ENCODE measurements at places on chromosomes 11 and 22. TPM values are rescaled to one million over a fixed set of nuclear protein-coding genes. Genes with fewer than 3 reads are reported as not detected.

DNA sequence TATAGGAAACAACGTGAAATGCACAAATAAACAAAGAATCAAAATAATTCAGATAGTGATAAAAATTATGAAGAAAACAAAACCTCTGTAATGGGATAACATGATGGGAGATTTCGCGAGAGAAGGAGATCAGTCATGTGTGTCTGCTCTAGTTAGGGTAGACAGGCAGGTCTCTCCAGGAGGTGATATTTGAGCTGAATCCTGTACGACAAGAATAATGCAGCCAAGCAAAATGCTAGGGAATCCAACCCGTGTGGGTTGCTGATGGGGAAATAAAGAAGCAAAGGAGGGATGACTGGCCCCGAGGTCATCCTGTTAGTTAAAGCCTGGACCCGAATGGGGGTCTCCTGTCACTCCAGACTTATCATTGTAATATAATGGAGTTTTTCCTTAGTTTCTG is 16.0 kb downstream of the MAML2 start:
- H3K27me3 ChIP-seq = no peaks in the 10 kb centered on the region
- H3K36me3 ChIP-seq = no peaks in the 10 kb centered on the region
- H3K4me3 ChIP-seq = no peak overlapping the region
- no peak for DNase-seq

- H3K36me3 ChIP-seq = no peaks in the 10 kb centered on the region
- no peaks in the 10 kb centered on the region for H3K27me3 ChIP-seq
- no peak overlapping the region for H3K4me3 ChIP-seq
- no peaks in the 10 kb centered on the region for H3K4me1 ChIP-seq
These were observed 53.4 kb upstream of the PARVG start for GRCh38 chr22:44127356-44127755.

- peaks cover 12% of the 10 kb centered on the region for H3K4me1 ChIP-seq
- no peak for DNase-seq
- H3K36me3 ChIP-seq = peaks cover 64% of the 10 kb centered on the region
- H3K27ac ChIP-seq = no peak overlapping the region
These were observed 15.5 kb upstream of the RAPSN start for GRCh38 chr11:47464483-47464882.

- peaks cover 7% of the 10 kb centered on the region for H3K36me3 ChIP-seq
- no peaks in the 10 kb centered on the region for H3K4me1 ChIP-seq
- no peak overlapping the region for H3K27ac ChIP-seq
- DNase-seq = no peak
- H3K27me3 ChIP-seq = no peaks in the 10 kb centered on the region
These were observed 74.3 kb downstream of the ACER3 start for GRCh38 chr11:76935042-76935441.

The ZC3H7B gene
- total RNA-seq = 53.4 TPM

The ZC3H12C gene
- total RNA-seq = 30.9 TPM
